Midbrain (tissue), 1 donor: ENCODE measurements at places on chromosomes 7 and 10.

- DNase-seq, result no peak
Observed at GRCh38 chr7:75872073-75872782, 6.6 kb upstream of the RHBDD2 start.

DNA sequence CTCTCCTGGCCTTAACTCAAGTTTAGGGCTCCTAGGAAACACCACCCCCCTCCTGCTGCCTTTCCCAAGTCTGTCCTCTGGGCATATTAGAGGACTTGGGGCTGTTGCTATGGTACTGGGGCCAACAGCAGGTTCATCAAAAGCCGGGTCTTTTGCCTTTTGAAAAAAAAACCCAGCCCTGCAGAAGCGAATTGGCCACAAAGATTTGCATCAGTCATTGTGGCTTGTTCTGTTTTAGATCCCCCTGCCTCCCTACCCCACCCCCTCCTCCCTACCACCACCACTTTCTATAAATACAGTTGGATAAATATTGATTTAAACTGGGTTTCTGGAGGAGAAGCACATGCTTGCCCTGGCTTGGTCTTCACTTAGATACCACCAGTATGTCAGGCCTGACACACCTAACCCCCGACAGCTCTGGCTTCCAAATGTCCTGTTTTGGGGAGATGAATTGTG lies 7.0 kb downstream of the MXI1 start:
- DNase-seq, result peak; percentile 68

DNA sequence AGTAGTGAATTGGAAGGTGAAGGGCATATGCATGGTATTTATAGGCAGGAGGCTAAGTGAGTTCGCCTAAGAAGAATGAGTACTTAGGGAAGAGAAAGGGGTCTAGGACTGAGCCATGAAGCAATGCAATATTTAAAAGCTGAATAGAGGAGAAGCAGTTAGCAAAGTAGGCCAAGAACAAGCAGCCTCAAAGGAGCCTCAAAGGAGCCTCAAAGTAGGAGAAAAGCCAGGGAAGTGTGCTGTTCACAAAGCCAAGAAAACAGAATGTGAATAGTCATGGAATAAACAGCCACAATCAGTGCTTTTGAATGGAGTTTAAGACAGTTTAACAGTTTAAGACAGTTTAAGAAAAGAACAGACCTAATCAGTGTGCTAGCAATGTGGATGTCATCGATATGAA lies 762.0 kb downstream of the SORCS1 start:
- DNase-seq, result no peak

DNA sequence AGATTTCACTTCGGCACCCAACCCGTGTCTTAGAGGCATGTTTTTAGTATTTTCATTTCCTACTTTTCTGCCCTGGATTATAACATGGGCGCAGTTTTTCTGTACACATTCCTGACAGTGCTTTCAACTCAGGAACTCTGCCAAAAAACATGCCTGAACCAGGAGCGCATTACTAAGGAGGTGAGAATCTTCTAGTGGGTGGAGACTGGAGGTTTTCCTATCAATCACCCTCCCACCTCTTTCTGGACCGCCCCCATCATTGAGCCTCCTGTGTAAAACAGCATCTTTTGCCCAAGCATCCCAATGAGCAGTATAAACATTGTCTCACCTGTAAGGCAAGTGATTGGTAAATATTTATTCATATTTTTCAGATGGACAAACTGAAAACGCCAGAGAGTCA lies 53.2 kb downstream of the STK17A start:
- DNase-seq, result no peak

- no peak for DNase-seq
Observed at GRCh38 chr7:14270099-14270498, 280.6 kb upstream of the ETV1 start.

DNA sequence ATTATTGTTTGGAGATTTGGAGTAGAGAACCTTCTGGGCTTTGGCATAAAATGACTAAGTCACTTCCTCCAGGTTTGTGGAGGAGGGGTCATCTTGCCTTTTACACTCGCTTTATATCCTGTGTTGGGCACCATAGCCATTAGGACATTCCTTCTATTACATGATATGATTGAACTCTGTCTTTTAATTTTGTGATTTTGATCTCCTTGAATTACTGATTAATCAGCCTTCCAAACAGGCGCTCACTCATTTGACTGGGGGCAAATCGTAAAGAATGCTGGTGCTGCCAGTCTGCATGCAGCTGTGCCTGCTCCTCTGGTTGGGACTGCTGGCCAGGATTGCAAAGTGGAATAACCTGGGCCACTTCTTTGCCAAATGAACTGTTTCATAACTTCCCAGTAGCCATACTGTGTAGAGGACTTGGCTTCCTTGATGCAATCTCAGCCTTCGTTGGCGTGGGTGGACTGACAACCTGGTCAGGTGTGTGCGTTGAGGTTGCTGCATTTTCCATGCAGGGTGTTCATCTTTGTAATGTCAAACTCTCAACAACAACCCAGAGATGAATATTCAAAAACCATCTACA lies 65.9 kb upstream of the RAB11FIP2 start:
- no peak for DNase-seq

- DNase-seq, result no peak
Observed at GRCh38 chr10:106251573-106251972, 912.9 kb downstream of the SORCS1 start.
